ENCODE measurements at places on chromosomes 2 and 18.

GRCh38 chr18:47246027-47246971, 5.2 kb downstream of the SKOR2 start:
- no peak for DNase-seq

GRCh38 chr2:69765096-69765380, 23.1 kb downstream of the ANXA4 start:
- no peak for DNase-seq

GRCh38 chr2:146604521-146604920, 1240.3 kb upstream of the ACVR2A start:
- DNase-seq, result no peak

DNA sequence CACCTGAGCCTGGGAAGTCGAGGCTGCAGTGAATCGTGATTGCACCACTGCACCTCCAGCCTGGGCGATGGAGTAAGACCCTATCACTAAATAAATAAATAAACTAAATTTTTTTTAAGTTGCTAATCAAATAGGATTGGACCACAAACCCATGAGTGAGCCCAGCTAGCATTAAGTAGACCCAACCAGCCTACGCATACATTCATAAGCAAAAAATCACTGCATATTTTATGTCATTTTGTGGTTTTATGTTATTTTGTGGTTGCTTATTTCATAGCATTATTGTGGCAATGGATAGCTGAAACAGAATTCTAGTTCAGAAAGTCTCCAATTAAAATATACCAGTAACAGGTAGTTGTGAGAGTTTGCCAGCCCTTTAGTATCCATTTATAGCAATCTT, 29.1 kb upstream of the ZC3H15 start:
- no peak for DNase-seq

DNA sequence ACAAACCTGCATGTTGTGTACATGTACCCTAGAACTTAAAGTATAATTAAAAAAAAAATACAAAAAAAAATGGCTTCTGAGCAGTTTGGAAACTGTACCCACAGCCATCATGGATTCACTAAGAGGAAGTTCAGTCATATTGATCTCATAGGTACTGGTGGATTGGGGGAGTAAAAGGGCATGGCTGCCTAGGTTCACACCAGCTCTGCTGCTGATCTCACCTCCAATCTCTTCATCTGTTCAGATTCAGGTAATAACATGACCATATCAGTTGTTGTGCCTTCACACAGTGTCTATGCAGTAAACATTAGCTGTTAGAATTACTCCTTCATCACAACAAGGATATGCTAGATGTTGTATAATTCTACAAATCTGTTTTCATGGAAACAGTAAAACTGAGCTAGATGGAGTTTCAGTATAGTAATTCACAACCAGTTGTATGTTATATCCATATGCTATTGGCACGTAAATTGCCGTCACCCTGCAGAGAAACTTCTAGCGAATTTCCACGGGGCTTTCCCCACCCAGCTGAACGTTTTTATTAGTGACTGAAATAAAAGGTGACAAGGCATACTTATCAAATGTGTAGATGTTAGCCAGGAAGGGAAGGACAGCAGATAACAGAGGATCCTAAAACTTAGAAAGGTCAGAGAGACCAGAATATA, 59.3 kb upstream of the ITM2C start:
- no peak for DNase-seq

GRCh38 chr2:179917272-179917671, 55.9 kb upstream of the ZNF385B start:
- no peak for DNase-seq

- no peak for DNase-seq
Measured at GRCh38 chr2:169798397-169798717, 314 bp upstream of the SSB start.

DNA sequence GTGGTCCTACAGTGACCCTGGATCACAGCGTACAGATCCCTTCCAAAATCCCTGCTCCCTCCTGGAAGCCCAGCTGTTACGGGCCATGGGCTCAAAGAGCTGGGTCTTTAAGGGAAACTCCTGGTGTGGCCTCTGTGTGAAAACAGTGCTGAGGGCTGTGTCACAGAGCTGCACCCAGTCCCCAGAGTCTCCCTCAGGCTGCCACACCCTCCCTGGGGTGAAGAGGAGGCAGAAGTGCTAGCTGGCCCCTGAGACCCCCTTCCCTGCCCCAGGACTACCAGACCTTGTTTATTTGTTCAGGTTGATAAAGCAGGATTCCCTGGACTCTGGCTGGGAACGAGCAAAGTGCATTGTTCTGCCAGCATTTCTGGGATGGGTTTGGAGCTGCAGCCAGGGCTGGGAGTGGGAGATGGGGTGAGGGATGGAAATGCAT, 7.7 kb downstream of the ATOH8 start:
- DNase-seq, result no peak

DNA sequence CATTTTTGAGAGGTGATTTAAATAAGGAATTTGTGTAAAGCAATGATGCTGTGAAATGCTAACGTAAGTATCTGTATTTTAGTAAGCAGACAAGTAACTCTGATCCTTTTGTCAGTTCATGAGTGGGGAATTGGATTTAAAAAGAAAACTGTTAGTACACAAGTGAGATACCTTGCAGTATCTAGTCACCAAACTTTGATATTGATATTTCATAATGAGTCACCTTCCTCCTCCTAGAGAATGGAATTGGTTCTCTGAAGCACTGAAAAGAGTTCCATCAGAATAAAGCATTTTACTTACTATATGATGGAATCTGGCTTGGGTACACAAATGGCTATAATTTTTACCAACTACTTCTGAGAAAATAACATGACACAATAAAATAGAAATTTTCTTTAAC, 232.2 kb downstream of the ZNF804A start:
- no peak for DNase-seq

GRCh38 chr2:10412380-10412779, 35.7 kb downstream of the ODC1 start:
- no peak for DNase-seq

- no peak for DNase-seq
Measured at GRCh38 chr2:97654791-97655190, 8.9 kb downstream of the COX5B start.

GRCh38 chr2:19614066-19614465, 255.6 kb upstream of the OSR1 start:
- DNase-seq, result no peak

DNA sequence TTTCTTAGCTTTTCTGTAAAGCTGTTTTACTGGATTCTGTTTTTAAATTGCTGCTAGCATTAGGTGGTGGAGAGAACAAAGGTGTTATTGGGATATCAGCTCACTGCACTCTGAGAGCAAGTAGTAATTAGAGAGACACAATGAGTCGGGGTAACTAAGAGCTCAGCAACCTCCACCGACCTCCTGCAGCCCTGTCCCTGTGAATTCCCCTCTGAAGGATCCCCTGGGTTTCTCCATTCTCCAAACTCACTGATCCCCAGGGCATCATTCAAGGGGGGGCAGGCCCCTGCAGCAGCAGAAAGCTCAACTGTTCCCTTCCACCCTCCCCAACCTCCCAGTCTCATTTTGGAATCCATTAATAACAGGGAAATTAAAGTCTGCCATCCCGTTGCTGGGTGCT, 73.0 kb downstream of the MTCL1 start:
- DNase-seq, result no peak

- no peak for DNase-seq
Measured at GRCh38 chr2:60806988-60807681, 51.1 kb downstream of the PAPOLG start.

- no peak for DNase-seq
Measured at GRCh38 chr2:27717070-27717795, 53.5 kb downstream of the SLC4A1AP start.

Measured in right hindlimb (tissue), 1 donor.